ENCODE measurements at places on chromosomes 5 and 9. TPM values are rescaled to one million over a fixed set of nuclear protein-coding genes. Genes with fewer than 3 reads are reported as not detected.

The AMACR gene
- polyA plus RNA-seq, result 36.2 TPM

The PCDHGC4 gene
- polyA plus RNA-seq, result 2.9 TPM

The STC2 gene
- polyA plus RNA-seq, result 65.2 TPM

The PDLIM7 gene
- polyA plus RNA-seq, result 537 TPM

The GHR gene
- polyA plus RNA-seq, result 2.2 TPM

The SLC34A3 gene
- 0.24 TPM for polyA plus RNA-seq

The TMEM167A gene
- 143 TPM for polyA plus RNA-seq

The PCDHGB2 gene
- polyA plus RNA-seq, result 1.0 TPM

The SLC36A3 gene
- polyA plus RNA-seq, result not detected

The PIP5KL1 gene
- 3.4 TPM for polyA plus RNA-seq

The LCN2 gene
- not detected for polyA plus RNA-seq

The OR1L8 gene
- polyA plus RNA-seq, result not detected
